GM20000 (cell line): ENCODE measurements at places on chromosomes 7 and 10.

DNA sequence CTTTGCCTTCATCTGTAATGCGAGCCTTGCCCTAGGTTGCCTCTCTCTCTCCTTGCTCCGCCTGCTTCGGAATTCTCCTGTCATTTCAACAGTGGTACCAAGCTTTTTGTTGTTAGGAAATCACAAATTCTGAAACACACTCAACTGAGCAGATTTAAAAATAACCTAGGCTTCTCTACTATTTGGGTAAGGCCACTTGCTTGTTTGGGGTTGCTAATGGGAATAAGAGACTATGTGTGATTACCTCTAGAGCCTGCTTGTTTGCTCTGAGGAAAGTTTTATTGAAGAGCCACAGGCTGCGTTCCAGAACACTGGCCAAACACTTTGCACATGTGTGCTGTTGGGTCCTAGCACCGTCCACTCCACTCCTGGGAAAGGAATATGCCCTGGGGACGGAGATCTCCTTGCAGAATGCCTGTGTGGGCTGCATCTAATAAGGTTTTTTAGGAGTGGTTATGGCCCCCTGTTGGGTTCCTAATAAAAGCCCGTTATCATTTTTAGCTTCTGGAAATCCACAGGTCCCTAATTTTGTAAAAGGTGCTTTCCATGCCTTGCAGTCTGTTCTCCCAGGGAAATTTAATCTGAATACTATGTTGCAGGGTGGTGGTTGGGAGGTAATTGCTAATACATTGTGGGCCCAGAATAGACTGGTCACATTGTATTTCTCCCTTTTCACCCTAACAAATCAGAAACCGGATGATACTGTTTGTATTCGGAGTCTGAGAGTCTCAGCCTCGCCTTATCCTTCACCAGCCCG is 68.7 kb upstream of the KLF6 start:
- DNase-seq: no peak

DNA sequence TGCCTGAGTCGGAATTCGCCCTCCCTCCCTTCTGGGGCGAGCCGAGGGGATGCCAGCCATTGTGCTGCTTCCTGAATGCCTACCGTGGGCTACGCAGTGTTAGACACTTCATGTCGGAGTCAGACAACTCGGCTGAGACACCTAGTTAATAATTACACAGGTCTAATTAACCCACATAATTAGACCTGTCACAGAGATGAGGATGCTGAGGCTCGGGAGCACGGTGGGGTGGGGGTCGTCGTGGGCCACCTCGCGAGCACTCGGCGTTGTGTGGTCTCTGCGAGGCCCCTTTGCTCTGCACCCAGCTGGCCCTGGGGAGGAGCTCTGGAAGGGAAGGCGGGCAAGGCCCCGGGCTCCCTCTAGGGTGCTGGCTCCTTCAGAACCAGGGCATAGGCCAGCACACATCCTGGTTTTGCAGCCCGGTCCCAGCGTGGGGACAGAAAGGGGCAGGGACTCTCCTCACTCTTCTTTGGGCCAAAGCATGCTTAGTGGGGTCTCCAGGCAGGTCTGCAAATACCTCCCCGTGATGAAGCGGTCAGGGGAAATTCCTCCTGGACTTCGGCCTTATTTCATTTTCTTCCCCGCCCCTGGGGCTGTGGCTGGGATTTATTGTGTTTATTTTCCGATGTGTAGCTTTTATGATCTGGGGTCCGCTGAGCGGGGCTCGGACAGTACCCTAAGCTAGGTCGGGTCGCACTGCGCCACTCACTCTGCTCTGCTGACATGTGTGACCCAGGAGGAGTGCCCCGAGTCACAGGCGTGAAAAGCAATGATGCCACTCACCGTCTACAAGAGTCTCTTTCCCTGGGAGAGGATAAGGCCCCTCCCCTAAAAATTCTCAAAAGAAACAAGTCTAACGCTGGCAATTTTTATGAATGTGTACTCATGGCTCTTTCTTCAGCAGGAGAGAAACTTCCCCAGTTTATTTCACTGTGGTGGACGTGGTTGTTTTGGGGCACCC is 4.9 kb upstream of the FOXL3 start:
- no peak for DNase-seq

DNA sequence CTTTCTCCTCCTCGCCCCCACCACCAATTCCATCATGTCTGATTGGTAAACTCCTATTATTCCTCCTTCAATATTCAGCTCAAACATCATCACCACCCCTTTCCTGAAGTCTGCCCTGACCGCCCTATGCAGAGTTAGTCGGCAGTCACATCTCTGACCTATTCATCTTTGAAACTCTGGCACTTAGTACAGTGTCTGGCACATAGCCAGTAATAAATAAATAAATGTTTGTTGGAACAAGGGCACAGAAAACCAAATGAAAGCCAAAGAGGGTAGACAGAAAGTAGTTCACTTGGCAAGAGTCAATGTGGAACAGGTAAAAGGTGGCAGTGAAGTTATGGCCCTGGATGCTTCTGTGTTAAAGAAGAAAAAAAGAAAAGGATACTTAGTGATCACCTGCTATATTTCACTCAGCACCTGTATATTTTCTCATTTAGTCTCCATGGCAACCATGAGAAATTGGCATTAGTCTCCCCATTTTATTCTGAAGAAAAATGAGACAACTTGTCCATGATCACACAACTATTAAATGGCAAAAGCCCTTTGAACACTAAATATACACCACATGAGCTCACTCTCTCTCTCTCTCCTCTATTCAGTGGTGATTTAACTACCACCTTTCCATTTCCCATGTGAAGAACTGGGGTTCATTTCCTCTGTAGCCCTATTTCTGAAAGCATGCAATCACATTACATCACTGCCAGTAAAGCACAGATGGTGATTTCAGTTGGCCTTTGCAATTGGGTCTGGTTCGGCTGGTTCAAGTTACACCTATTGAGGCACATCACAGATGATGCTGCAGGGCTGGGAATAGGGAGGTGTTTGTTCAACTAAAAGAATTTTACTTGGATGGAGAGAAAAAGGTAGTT is 25.3 kb downstream of the CHCHD3 start:
- peak; percentile 36 for DNase-seq

GRCh38 chr10:33507662-33508425 is 173.4 kb upstream of the NRP1 start:
- no peak for DNase-seq

DNA sequence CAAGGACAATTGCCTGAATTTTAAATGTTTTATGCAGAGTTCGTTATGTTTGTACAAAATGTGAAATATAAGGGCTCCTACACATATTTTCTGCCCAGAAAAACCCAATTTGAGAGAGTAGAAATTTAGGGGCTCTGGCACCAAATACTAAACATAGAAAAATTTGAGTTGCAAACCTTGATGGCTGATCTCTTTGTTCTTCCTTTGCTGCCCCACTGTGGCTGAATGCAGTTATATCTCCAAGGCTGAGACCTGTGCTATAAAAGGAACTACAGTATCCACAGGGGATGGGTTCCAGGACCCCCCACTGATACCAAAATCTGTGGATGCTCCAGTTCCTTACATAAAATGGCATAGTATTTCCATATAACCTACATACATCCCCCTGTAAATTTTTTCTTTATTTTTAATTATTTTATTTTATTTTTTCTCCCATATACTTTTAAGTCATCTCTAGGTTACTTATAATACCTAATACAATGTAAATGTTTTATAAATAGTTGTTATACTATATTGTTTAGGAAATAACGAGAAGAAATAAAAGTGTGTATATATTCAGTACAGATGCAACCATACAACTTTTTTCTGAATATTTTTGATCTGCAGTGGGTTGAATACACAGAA is 22.5 kb downstream of the CFAP43 start:
- peak; percentile 36 for DNase-seq

GRCh38 chr10:108303149-108303548 is 1138.6 kb upstream of the SORCS1 start:
- no peak for DNase-seq

DNA sequence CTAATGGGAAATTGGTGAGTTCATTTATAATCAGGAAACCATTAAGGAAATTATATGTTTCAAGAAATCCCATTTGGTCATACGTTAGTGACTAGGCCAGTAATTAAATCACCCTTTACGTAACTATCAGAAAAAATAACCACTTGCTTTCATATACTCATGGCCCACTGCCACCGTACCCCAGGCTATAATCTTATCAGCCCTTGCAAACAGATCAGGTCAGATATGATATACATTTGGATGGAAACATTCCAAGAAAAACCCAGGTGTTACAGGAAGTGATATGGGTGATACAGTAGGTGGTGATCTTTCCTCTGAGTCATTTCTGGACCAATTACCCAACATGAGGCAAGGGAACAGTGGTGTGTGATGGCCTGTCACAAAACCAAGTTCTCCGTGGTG is 481.0 kb upstream of the SEMA3A start:
- DNase-seq: no peak

GRCh38 chr7:90817846-90818245 is 221.7 kb downstream of the CDK14 start:
- DNase-seq: no peak

DNA sequence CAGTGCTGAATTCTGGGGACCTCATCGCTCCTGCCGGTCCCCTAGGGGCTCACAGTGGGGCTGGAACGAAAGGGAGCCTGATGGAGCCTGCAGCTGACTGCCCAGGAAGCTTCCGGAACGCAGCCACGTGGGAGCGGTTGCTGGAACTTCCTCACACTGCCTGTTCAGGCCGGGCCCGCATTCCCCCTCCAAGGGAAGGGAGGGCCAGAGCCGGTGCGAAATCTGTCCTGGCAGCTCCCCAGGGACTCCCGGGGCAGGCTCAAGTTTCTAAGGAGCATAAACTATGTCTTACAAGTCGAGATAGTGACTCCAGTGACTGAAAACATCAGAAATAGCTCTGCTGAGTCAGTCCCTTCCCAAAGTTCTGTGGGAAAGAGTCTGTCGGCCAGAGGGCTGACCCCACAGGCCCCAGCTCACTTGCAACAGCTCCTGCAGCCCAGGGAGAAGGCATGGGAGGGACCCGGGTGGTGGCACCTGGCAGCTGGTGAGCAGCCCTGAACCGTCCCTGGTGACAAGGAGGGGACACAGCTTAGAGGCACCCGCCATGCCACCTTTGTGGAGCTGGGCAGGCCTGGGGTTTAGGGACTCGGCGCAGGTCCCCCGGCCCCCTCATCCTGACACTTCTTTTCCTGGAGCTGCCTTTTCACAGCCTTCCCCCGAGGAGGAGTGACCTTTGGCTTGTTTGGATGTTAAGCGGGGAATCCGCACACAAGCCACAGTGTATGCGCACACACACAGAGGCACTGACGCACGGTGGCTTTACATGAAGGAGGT is 47.6 kb downstream of the PDGFA start:
- no peak for DNase-seq

DNA sequence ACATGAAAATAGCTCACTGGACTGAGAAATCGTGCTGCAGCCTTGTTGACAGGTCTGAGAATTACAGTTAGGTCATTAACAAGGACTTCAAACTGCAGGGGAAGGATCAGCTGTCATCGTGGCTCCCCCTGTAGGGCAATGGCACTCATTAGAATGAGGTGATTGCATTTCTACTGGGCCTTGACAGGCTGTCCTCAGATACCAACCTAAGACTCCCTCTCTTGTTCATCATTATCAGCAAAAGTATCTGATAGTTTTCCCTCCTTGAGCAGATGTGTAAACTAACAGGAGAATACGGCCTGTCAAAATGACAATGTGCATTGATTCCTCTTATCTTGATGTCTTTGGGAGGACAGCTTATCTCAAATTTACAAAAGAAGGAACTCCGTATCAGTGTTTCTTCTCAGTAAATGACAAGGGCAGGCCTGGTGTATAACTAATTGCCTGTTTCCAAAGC is 648.5 kb upstream of the LRRN3 start:
- DNase-seq: peak; percentile 22

GRCh38 chr7:102916426-102916825 is 3.6 kb downstream of the LRRC17 start:
- no peak for DNase-seq
